GM19239 (cell line): ENCODE measurements at places on chromosomes 7 and 10.

- no peak for DNase-seq
These were observed 230.9 kb upstream of the AGK start for GRCh38 chr7:141320287-141320686.

DNA sequence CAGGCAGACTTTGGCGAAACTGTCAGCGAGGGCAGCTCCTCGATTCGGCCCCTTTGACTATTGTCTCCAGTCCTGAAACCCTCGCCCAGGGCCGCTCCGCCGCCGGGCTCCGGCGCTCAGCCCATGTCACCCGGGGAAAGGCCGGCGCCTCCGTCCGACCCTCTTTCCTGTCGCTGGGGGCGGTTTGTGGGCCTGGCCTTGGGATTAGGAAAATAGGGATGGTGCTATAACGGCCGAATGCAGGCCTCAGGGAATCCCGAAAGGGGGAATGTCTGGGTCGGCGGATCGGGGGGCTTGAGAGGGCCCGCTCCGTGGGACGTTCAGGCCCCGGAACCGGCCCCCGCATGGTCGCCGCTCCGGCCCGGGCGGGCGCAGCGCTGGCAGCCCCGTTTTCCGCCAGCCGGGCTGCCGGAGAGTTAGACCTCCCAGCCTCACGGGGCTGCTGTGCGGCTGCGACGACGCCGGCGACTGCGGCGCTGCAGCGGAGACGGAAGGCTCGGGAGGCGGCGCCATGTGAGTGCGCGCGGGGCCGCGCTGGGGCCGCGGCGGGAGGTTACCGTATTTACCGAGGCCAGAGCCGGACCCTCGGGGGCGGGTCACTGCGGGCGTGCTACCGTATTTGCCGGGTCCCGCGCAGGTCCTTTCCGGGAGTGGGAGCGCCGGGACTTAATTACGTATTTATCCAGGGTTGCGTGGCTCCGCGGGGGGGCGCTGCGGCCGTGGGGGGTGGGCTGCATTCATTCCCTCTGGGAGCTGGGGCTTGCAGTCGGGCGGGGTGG, 25.9 kb downstream of the ZNF775 start:
- DNase-seq: peak; percentile 79

DNA sequence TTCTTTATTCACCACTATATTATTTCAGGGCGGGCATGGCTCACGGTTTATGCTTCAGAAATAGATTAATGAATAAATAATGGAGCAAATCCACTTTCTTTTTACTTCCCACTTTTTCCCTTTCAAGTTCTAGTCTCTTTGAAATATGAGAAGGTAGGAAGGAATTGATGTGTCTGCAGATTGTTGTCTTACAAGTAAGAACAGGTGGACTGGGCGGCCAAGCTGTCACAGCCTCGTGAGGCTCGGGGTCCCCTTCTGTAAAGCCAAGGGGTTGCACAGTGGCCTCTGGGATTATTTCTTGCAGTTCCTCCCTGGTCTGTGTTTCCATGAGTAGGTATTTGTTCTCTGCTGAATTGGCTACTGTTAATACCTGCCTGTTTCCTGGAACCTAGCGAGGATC, 11.2 kb downstream of the VWA2 start:
- no peak for DNase-seq

- no peak for DNase-seq
These were observed 84.6 kb upstream of the UNC5B start for GRCh38 chr10:71127773-71128172.

DNA sequence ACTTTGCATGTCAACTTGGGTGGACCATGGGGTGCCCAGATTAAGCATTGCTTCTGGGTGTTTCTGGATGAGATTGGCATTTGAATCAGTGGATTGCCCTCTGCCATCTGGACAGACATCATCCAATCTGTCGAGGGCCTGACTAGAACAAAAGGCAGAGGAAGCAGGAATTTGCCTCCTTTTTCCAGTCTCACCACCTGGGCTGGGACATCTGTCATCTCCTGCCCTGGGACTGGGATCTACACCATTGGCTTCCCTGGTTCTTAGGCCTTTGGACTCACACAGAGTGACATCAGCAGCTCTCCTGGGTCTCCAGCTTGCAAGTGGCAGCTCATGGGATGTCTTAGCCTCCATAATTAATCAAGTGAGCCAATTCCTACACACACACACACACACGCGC, 10.3 kb downstream of the SLC13A4 start:
- no peak for DNase-seq

- DNase-seq: no peak
These were observed 48.9 kb downstream of the TYW1 start for GRCh38 chr7:67045496-67045995.

DNA sequence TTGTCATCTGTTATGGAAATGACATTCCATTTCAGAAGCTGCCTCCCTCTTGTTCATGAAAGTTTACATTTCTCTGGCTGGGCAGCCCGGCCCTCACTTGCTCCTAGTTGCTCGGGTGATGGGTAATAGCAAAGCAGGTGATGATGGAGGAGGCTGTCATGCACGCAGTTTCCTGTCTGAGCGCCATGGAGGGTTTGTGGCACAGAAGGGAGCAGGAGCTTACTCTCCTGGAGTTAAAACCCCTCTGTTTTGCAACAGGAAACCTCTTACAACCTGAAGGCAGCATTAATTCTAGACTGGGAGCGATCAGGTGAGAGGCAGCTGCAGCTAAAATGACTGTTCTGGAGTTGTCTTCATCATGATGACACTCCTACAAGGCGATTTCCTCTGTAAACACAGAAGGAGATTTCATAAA, 34.1 kb upstream of the MKI67 start:
- no peak for DNase-seq

- no peak for DNase-seq
These were observed 121.8 kb downstream of the CAMK1D start for GRCh38 chr10:12471135-12471534.

GRCh38 chr10:109961174-109962001, 38.1 kb upstream of the XPNPEP1 start:
- DNase-seq: no peak

DNA sequence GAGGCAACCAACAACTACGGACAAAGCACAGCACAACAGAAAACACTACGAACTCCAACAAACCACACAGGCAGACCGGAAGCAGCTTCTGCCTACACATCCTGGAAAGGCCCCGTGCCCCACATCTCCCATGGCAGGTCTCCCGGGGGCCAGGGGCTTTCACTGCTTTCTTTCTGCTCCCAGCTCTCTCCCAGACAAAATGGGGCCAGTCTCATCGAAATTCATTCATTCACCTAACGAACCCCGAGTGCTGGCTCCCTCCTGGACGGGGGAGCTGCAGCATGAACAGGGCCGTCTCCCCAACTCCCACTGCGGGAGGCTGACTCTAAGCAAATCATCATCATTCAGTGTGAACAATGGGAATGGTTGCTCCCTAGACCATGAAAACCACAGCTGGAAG, 47.6 kb upstream of the NANOS1 start:
- no peak for DNase-seq

DNA sequence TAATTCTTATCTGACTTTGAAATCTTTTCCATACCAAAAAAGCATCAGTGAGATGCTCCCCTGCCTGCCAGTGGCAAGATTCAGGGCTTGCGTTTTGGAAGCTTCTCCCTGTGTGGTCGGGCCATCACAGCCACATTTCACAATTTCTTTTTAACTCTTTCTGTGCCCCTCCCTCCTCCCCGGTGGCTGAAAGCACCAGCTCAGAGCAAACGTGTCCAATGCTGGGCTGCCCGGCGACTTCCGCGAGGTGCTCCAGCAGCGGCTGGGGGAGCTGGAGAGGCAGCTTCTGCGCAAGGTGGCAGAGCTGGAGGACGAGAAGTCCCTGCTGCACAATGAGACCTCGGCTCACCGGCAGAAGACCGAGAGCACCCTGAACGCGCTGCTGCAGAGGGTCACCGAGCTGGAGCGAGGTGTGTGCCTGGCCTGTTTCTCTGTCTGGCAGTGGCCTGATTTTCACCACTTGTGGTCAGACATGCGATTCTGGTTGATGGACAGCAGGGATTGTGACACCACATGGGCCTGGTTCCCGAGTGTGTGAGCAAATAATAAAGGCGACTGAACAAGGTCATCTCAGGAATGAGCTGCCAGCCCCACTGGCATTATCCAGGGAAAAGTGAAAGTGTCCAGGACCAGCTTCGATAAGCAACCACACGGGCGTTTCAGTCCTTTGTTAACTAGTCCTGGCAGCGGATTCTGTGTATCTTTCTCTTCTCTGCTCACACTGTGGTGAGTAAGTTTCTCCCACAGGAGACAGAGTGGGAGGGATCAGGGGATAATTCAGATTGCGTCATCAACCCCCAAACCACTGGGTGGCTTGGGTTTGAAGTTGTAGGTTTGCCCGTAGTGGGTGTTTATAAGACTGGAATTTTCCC, 2.6 kb downstream of the NPTX2 start:
- no peak for DNase-seq

- DNase-seq: no peak
These were observed 7.9 kb downstream of the ENTPD7 start for GRCh38 chr10:99667108-99667751.

- DNase-seq: no peak
These were observed 14.8 kb downstream of the WDR86 start for GRCh38 chr7:151395036-151395367.

DNA sequence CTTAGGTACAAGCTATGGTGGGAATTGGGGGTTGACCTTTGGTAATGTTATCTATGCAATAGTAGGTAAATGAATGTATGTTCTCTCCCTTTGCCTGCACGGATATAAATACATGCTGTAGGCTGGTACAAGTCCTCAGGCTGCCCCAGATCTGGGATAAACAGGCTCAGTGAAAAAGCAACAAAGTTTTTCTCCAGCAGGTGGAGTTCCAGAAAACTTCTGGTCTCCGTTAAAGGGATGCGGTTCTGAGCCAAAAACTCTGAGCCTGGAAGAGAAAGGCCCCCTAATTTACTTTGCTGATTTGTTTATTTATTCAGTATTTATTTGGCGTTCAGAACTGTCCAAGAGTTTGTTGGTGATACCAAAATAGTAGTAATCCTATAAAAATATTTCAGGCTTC, 204.7 kb downstream of the ADRA2A start:
- no peak for DNase-seq

GRCh38 chr7:30921540-30922401, 10.1 kb downstream of the AQP1 start:
- no peak for DNase-seq

GRCh38 chr10:101903827-101904550, 60.4 kb upstream of the KCNIP2 start:
- peak; percentile 54 for DNase-seq
